ENCODE measurements at places on chromosomes 4 and X.

DNA sequence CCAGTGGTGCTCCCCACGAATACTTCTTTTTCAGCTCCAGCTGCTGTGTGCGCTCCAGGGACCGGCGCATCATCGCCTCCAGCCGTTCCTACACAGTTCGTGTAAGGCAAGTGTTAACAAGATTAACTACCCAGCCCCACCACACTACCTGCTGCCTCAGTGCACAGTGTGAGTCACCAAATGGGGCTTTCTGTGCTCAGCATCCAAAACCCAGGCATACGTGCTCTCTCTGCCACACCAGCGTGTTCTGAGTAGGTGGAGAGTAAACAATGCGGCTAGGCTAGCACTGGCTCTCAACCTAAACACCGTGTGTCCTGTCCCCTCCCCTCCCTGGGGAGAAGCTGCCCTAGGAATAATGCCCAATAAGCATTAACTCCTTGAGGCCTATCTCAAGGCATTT, 60.0 kb downstream of the MAP7D2 start:
- DNase-seq: peak; percentile 46

DNA sequence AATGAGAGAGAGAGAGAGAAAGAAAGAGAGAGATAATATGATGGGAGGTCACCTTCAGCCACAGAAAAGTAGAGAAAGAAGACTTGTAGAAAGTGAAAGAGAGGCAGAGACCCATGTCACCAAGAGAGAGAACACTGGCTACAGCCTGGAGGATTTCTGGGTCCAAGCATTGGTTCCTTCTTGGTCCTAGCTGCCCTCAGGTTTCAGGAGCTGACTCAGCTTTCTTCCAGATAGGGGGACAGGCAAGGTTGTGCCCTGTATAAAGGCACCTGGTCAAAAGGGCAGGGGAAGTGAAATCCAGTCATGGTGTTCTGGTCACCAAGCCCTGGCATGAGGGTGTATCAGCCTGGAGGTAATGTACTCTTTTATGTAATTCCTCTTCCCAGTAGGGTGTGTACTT, 47.5 kb upstream of the XK start:
- no peak for DNase-seq

DNA sequence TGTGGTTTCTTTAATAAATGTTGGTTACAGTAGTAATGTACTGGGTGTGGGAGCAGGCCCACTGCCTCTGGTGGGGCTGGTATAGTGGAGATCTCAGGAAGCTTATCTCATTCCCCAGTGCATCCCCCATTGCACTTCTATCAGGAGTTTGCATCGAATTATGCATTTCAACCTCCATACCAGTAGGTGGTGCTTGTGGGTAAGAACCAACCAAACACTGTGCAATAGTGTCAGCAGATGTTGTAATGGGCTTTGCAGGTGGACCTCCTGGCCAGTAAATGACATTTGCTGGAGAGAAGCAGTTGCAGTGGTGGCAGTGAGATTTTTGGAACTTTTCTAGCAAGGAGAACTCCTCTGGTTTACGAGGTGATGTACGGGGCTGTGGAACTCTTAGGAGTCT, 150.6 kb downstream of the POU3F4 start:
- no peak for DNase-seq

DNA sequence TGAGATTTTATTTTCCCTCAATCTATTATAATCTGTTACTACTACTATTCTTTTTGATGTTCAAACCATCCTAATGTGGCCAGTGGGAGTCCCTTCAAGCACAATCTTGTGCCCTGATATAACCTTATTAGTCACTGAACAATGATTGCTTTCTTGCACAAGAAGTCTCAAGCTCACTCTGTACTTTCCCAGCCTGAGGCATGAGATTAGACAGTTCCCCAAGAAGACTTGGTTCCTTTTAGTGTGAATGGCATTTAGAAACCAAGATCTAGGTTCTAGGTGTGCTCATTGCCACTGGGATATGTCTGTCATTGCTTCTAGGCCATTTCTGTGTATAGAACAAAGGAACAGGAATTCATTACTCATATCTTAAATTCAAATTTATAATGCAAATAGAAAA, 28.0 kb upstream of the RBM41 start:
- no peak for DNase-seq

DNA sequence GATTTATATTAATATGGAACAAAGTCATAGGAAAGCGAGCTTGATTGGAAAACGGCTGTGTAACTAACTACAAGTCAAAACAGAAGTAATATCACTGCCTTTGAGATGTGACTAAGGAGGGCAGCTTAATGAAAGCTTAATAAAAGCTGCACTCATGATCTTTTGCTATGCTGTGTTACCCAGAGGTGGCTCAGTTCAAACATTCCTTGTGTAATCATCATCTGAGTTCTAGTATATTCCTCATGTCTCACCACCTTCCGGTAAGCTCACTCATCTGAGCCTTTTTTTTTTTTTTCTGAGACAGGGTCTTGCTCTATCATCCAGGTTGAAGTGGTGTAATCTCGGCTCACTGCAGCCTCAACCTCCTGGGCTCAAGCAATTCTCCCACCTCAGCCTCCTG, 5.0 kb downstream of the GRPEL1 start:
- DNase-seq: no peak

Data from DMS153 (cell line).